Left ventricle myocardium inferior (tissue), 1 donor: ENCODE measurements at places on chromosomes 2 and 18.

GRCh38 chr2:120501591-120501990, 155.7 kb downstream of the INHBB start:
- no peak for DNase-seq

- no peak for DNase-seq
Observed at GRCh38 chr2:218566296-218566695, 1.9 kb downstream of the USP37 start.

- DNase-seq, result no peak
Observed at GRCh38 chr2:223772363-223772762, 65.0 kb downstream of the AP1S3 start.

- no peak for DNase-seq
Observed at GRCh38 chr2:134537121-134537520, 181.7 kb downstream of the TMEM163 start.

- DNase-seq, result peak; percentile 51
Observed at GRCh38 chr18:45110577-45111501, 430.2 kb downstream of the SETBP1 start.

DNA sequence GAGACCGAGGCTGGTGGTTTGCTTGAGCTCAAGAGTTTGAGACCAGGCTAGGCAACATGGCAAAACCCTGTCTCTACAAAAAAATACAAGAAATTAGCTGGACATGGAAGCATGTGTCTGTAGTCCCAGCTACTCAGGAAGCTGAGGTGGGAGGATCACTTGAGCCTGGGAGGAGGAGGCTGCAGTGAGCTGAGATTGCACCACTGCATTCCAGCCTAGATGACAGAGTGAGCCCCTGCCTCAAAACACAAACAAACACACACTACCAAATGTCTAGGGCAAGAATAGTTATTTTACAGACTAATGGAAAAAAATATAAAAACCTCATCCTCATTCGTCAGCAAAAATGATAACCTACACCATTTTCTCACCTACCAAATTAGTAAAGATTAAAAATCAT, 15.3 kb downstream of the BUB1 start:
- DNase-seq, result no peak

DNA sequence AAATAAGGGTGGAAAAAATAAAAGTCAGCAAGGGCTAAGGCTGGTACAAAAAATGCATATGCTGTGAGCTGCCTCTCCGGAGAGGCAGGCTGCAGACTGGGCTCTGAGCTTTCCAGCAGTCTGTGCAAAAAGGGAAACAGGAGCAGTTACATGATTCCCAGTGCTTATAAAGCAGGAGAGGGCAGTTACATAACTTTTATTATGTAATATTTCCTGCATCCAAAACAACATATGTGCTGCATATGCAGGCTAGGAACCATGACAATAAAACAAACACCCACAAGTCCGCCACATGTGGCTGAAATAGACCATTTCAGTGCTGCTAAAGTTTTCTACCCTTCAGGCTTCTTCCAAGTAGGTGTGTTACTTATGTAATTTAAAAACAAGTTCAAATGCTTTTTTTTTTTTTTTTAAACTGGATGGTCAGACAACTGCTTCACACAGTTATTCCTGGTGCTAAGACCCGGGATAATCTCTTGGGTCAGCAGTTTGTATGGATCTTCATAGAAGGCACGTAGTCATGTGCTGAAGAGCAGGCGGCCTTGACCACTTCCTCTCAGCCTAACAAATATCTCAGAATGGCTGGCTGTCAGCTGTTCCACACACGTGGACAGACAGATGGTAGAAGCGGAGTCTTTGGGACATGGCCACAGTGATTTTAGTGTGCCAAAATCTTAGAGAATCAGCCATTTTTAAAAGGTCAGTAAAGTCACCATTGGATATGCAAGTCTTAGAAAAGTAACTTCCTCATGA, 43.5 kb downstream of the ARMC9 start:
- no peak for DNase-seq

DNA sequence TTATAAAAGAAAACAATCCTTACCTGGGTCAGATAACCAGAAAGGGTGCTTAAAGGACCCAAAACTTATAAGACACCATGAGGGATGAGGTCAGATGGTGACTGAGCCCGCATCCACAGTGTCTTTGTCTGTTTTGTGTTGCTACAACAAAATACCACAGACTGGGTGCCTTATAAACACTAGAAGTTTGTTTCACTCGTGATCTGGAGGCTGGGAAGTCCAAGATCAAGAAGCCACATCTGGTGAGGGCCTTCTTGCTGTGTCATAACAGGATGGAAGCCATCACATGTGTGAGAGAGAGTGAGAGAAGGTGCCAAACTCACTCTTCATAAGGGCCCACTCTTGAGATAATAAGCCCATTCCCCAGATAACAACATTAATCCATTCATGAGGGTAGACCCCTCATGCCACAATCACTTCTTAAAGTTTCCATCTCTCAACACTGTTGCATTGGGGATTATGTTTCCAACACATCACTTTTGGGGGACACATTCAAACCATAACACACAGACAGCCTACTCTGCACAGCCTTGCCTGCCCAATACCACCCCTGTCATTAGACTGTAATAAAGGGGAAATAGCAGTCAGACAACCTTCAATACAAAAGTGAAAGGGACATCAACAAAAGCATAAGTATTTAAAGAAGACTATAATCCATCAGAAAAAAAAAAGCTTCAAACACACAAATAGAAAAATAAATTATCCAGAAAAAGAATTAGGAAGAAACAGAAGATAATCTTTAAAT, 249.8 kb downstream of the ANAPC1 start:
- DNase-seq, result no peak

- peak; percentile 52 for DNase-seq
Observed at GRCh38 chr2:44044281-44044720, 48.5 kb upstream of the LRPPRC start.

DNA sequence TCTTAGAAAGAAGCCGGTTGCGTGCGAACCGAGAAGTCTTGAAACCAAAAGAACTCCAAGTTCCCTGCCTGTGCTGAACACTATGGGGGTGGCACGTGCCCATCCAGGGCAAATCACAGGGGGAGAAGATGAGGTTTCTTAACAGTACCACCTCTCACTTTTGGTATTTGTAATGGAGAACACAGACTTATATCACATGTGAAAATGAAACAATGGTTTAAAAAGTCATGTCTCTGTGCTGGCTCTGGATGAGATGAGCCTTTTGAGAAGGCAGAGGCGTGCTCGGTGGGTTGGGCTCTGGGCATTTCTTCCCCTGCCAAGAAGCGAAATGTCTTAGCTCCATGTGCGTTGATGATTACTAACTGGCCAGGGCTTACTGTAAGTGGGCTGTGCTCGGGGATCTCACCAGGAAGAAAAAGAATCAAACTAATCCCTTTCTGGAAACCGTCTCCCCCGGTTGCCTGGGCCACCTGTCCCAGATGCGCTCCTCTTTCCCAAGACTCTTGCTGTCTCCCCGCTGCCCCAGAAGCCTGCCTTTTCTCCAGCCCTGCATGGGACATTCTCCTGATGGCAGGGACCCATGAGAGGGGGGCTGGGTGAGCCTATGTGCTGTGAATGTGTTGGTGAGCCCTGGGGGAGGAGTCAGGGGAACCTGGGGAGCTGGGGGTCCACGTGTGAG, 252.9 kb downstream of the PRKCE start:
- DNase-seq, result no peak

DNA sequence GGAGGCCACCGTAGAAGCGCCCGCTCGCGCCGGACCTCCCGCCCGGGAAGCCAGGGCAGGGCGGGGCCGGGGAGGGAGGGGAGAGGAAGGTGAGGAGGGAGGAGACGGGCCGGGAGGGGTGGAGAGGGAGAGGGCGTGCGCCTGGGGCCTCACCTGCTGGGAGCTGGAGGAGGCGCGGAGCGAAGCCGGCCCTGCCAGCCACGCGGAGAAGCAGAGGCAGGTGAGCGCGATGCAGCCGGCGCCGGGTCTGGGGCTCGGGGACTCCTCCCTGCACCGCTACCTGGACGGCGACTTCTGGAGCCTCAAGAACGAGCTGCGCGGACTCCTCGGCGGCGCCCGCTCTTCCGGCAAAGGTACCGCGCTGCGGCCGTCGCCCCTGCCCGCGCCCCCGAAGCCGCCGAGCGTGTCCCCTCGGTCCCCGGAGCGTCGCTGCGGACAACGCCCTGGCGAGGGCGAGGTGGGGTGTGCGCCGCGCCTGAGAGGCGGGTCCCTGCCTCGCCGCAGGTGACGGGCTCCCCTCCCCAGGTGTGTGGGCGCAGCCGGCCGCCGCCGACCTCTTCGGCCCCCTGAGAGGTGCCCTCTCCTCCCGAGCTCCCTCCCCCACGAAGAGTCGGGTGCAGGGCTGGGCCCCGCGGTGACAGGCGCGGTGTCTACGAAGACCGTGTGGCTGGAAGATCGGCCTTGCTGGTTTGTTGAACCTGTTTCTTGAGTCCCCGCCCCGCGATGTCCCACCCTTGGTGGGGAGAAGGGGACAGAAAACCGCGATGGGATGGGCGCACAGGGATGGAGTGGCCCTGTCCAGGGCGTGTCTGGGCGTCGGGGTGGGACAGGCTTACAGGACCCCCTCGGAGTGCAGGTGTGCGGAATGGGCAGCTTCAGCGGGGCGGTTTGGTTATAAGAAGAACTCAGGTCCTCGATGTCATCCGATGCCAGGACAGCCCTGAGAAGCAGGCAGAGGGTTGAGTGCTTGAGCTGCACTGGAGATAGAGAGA, at the start of gene ACOXL:
TSS of gene ACOXL (plus strand) at position 152 of the 992 bp plus-strand sequence. CDS start 35,817 bp downstream, outside the sequence.
- DNase-seq, result no peak

DNA sequence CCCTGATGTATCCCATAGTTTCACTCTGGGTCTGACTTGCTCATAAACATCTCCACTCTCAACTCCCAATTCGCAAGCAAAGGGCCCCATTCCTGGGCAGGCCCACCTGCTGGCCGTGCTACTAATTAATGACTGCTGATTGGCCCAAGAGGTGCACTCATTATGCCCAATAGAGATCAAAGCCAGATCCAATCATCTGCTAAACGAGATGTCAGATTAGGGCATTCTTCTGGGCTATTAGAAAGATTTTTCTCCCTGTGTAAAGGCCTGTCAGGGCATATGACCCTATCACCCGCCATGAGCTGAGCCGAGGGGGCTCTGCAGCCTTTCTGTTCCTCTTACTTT, 103.4 kb upstream of the HAAO start:
- DNase-seq, result no peak

GRCh38 chr18:24270937-24271380, 126.7 kb downstream of the OSBPL1A start:
- DNase-seq, result no peak

- DNase-seq, result peak; percentile 17
Observed at GRCh38 chr18:33440060-33441043, at the start of gene CCDC178. TSS of gene CCDC178 (minus strand) at chr18:33440721. CDS start at chr18:33412088, 28,633 bp downstream.

GRCh38 chr2:237819231-237819630, 20.7 kb downstream of the RBM44 start:
- no peak for DNase-seq

- no peak for DNase-seq
Observed at GRCh38 chr2:29295845-29296244, 180.6 kb downstream of the CLIP4 start.

DNA sequence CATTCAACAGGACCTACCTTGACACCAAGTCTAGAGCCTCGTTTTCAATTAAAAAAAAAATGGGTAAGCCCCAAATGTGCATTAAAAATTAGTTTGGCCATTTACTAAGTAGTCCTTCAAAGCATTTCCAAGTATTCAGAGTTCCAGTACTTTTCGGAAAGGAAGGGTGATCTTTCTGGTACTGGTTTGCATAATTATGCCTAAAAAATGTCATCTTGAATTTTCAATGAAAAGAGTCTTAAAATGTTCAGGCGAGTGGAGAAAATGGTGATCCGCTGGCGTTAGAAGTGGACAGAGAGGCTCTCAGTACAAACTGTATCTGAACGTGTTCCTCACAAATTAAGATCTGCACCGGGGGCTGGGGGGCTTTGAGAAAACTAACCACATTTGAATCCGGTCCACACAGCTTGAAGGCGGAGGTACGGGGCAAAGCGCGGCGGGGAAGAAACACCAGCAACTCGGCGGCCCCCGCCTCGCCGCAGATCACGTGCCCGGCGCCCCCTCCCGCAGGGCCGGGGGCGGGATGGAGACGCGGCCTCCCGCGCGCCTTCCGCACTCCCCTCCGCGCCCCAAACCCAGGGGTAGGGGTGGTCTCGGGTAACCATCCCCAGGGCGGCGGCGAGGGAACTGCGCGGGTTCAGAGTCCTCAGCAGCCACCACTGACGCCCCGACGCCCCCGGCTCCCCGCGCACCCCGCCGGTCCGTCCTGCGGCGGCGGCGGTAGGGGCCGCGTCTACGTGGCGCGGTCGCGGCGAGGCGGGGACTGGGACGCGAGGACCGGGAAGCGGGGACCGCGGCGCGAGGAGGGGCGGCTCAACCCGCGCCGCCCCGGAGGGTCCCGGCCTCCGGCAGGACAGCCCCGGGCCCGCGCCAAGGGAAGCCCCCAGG, 564 bp downstream of the LPIN2 start:
- DNase-seq, result peak; percentile 44

DNA sequence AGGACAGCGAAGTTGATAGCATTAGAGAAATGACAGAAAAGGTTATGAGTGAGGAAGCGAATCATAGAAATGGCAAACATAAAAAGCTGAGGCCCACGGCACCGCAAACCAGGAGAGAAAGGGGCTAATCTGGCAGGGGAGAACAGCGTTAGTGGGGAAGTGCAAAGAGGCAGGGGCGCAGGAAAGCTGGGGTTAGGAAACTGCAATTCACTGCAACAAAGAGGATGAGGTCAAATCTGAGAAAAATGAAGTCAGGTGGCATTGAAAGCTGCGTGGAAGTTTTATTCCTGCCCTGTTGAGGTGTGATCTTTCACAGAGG, 653 bp upstream of the ABI2 start:
- no peak for DNase-seq

GRCh38 chr2:233353769-233354499, at the start of gene DGKD:
TSS of gene DGKD (plus strand) at chr2:233354494. CDS start at chr2:233354519, 25 bp downstream.
- DNase-seq, result peak; percentile 54

DNA sequence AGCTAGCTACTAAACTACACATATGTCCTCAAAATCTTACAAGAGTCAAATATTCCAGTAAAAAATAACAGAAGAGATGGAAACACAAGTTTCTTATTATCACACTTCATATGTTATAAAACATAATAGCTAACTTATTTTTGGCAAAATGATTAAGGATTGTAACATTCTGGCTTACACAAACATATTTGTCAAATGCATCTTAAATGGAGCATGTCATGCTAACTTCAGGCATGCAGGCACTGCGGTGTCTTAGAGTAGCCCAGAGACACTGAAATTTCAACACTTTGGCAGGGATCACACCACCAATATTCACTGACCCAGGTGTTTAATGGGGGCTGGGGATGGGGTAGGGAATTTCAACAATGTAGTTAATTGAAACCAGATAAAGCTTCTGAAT, 51.6 kb downstream of the LDAH start:
- DNase-seq, result no peak

GRCh38 chr2:177171418-177171865, 41.2 kb upstream of the HNRNPA3 start:
- DNase-seq, result no peak
